COR-L47 (cell line): ENCODE measurements at places on chromosomes 13 and 19.

DNA sequence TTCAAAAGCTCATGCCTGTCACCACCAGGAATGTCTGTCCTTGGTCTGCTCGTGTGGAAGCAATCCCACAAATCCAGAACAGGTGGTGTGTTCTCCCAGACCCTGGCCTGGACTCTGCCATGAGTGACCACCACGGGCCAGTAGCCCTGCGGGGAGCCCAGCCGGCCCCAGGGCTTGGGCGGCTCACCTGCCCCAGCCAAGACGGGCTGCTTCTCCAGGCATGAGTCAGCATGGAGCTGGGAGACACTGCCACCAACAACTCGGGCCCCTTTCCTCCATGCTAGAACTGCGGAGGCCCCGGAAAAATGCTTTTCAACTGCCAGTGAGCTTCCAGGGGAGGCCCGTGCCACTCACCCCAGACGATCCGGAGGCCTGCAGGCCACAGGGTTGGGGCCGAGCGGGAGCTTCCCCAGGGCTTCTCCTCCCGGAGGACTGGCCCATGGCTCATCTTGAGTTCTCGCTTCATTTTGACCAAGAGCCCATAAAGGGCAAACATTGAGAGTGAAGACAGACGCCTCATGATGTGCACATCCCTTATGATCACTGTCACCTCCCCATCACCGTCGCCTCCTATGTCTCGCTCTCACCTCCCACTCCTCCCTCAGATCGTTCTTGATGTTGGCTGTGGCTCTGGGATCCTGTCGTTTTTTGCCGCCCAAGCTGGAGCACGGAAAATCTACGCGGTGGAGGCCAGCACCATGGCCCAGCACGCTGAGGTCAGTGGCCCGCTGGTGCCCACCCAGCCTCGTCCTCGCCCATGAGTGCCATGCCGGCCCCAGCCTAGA, 16.7 kb downstream of the YIPF2 start:
- no peak for DNase-seq

GRCh38 chr19:3710265-3710812, 2.2 kb downstream of the TJP3 start:
- no peak for DNase-seq

- no peak for DNase-seq
These were observed 145.3 kb downstream of the POSTN start for GRCh38 chr13:37453246-37453645.

GRCh38 chr13:47291107-47291656, 394.3 kb upstream of the HTR2A start:
- no peak for DNase-seq

- no peak for DNase-seq
These were observed 16.5 kb downstream of the SHANK1 start for GRCh38 chr19:50702871-50703829.

DNA sequence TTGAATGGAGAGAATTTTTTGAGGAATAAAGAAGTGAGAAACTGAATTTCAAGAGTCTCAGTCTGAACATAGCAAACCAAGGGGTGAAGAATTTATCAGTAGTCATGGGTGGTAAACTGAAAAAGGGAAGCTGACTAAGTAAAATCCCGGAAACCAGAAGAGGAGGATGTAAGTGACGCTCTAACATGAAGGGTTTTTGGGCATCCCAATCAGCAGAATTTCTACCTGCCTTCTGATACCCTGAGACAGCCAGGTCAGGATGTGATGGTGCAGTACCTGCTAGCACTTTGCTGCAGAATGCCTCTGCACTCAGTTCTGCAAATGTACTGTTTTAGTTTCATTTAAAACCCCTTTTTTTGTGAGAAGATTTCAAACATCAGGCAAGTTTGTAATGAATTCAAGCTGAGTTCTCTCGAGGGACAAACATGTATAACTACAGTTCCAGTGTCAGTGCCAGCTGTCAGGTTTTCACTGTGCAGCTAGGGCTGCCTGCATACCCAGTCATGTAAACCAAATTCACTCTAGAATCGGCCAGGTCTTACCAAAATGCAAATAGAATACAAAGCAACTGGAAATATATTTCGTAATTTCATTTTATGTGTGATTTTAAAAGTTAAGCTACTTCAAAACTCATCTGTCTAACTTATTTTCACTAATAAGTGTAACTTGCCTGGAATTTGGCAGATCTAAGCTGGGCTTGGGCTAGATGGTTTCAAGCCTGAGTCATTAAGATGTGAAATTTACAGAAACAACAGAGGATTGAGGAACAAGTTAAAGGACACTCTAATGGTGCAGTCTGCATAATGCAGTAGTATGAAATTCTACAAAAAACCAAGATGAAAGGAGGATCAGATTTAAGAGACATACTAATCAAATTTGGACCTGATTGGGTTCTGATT, 13.8 kb downstream of the METTL21C start:
- no peak for DNase-seq

DNA sequence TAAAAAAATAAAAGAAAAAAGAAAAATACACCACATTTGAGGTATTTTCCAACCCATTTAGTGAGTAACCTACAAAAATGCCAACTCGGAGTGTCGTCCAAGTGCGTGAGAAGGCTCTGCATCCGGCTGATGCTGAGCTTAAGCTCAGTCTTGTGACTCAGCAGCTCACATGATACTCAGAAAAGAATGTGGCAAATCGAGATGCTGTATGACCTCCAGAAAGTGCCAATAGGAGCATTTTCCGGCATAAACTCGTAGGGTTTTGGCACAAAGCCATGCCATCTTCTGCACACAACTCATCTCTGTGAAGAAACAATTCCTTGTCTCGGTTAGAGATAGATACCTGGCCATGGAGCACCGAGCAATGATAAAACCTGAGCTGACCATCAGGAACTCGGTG, 58.5 kb downstream of the TRPM4 start:
- DNase-seq = no peak

- peak; percentile 79 for DNase-seq
These were observed at the start of gene UHRF1 for GRCh38 chr19:4909156-4909896. UHRF1 (plus strand) TSS chr19:4909501; CDS start chr19:4910886, 1,385 bp downstream.

GRCh38 chr13:26557051-26557392, 461 bp upstream of the WASF3 start:
- peak; percentile 30 for DNase-seq

- no peak for DNase-seq
These were observed 27.3 kb upstream of the ZSCAN5A start for GRCh38 chr19:56341948-56342347.

DNA sequence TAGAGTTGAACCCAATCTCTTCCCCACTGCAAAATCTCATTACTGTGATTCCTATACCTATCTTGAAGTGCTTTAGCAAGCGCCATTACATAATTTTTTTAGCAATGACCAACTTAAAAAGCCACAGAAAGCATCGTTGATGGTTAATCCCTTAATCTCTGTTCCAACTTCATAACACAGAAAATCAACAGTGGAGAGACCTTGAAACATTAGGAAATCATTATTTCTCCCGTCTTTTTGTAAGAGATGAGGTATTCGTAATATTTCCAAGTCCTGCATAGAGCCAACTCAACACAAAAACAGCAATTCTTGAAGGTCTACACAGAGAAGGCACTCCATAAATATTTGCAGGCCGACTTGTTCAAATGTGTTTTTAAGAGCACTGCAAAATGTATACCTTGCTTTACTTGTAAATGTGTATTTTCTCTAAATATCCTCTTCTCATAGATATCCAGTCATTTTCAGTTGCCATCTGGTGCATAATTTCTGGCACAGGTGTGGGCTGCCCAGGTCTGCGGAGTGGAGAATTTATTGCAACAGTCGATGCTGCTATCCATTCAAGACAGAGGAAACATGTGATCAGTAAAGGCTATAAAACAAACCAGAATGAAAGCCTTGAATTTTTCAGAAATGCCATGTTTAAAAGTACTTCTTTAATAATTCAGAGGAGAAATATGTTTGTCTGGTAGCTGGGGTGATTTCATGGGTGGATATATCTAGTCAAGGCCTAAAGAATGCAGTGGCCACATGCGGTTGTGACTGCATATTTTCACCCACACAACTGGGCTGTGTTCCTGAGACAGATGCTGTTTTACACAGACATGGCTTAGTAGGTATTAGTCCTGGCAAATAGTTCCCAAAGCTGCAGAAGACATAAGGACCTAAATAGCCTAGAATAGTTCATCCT, 234.3 kb upstream of the STARD13 start:
- no peak for DNase-seq

- no peak for DNase-seq
These were observed 120.5 kb downstream of the SLC7A1 start for GRCh38 chr13:29474991-29475390.

- DNase-seq = no peak
These were observed 16.8 kb upstream of the CERS4 start for GRCh38 chr19:8192221-8192820.

DNA sequence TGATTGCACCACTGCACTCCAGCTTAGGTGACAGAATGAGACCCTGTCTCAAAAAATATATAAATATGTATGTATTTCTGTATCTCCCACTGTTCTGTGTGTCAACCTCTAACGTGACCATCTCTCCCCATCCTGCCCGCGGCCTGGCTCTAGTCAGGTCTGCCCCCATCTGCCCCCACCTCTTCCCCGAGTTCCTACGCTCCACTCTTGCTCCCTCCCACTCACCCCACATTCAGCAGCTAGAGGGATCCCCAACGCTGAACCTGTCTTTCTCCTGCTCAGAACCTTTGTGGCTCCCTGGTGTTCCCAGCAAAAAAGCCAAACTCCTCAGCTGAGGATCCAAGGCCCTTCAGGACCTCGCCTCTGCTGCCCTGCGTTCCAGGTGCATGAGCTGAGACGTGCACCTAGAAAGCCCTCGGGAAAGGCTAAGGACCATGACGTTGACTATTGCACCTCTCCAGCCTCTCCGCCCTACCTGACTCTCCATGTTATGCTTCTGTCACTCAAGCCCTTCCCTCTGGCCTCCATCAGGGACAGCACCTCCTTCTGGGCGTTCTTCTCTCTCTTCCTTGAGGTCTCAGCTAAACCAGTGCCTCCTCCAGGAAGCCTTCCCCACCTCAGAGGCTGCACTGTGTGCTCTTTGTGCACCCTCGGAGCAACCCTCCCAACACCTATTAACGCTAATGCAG, 18.1 kb downstream of the AKT2 start:
- no peak for DNase-seq
